D721Med (cell line): ENCODE measurements at places on chromosomes 6 and 20.

DNA sequence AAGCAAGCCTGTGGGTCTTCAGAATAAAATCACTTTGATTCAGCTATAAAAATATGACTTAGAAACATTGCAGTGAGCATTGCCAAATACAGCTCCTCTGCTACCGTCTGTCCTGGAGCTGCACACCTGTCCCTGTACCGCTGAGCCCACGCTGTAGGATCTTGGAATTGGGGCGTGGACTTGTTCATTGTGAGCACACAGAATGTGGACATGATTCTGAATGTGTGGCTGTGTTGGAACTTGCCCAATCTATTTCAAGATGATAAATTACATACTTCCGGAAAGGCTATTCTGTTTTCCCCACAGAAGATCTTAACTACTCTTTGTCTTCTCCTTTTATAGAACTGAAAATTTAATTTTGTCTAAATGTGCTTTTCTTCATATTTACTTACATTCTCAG is 107.3 kb downstream of the UST start:
- no peak for DNase-seq

DNA sequence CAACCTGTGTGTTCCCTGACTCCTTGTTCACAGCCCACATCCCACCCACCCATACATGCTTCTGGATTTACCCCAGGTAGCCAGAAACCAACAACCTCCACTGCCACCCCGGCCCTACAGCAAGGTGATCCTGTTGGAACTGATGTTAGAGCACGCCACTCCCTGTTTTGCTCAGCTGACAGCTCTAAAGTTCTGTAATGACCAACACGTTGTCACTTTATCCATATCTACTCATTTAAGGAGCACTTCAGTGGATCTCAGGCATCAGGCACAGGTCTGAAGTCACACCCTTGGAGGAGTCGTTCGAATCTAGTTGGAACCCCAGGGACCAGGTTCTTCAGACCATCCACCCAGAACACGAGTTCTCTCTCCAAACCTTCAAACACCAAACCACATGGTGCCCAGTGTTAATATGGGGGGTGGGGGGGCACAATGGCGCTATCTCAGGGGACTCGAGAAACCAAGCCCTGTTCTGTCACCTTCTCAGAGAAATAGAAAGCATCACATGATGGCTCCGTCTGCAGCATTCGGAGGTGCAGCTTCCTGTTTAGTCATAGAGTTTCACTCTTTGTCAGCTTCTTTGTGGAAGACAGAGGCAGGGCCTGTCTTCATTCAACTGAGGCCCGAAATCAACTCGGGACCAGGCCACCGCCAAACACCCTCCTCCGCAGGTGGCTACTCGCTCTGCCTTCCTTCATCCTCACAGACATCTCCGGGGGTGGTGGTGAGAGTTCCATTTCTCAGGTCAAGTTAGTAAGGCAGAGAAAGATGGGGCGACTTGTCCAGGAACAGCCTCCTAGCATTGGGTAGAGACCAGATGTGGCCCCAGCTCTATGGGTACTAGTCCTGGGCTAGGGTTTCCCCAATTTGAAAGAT is 142.2 kb downstream of the NFATC2 start:
- DNase-seq: no peak

- DNase-seq: no peak
These were observed 42.5 kb upstream of the BMP5 start for GRCh38 chr6:55917751-55918415.

DNA sequence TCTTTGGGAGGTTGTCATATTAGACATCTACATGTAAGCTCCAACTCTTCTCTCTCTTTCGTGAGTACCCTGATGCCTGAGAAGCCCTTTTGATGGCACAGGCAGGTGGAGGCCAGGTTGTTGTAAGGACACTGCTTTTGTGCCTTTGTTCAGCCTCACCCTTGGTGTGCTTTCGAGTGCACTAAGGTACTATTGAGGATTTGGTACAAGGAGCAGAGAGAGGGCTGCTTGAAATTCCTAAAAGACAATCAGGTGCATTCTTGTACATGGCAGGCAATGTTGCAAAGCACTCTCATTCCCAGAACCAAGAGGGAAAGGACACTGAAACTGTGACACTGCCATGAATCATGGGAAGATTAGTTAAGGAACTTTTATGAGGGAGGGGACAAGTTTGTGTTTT is 19.1 kb downstream of the BMP2 start:
- DNase-seq: no peak
